ENCODE measurements at places on chromosomes 5 and 9. TPM values are rescaled to one million over a fixed set of nuclear protein-coding genes. Genes with fewer than 3 reads are reported as not detected.

DNA sequence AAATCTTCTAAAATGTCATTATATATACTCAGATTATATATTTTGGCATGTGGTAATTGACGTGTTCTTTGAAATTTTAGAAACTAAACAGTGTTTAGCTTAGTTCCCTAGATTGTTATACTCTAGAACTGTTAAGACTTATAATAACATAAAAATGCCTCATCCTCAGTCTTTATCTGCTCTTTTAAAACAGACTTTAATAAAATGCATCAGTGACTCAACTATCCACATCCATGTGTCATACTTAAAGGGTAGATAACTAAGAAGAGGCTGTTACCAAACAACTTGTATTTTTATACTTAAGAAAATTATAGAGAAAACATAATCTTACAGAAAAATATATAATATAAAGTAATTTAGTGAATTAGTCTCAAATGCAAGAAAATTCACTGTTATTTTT is 15.2 kb downstream of the NFIL3 start:
- DNase-seq = no peak

GRCh38 chr5:82924226-82925060 is 152.8 kb downstream of the TMEM167A start:
- DNase-seq = no peak

DNA sequence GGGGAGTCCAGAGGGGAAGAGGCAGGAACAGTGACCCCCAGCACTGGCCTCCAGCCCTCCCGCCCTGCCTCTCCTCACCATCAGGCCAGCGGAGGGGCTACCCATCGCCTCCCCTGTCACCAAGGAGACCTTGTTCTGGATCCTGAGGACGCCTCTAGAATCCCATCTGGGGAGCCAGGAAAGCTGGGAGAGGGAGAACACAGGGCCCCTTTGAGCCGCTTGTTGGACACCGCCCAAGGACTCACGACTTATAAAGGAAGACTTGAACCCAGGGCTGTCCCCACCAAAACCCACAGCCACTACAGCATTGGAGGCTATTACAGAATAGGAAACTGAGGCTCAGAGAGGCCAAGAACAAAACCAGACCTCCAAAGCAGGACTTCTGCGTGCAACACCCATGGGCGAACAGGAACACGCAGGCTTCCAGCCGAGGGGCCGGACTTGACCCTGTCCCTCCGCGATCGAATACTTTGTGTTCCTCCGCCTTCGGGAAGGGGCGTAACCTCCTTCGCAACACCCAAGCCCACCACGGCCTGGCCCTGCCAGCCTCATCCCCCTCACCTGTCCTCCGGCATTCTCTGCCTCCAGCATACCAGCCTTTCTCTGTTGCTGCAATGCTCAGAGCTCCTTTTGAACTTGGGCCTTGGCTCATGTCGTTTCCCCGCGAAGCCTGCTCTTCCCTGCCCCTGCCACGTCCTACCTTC is 54.2 kb downstream of the C9orf50 start:
- no peak for DNase-seq

DNA sequence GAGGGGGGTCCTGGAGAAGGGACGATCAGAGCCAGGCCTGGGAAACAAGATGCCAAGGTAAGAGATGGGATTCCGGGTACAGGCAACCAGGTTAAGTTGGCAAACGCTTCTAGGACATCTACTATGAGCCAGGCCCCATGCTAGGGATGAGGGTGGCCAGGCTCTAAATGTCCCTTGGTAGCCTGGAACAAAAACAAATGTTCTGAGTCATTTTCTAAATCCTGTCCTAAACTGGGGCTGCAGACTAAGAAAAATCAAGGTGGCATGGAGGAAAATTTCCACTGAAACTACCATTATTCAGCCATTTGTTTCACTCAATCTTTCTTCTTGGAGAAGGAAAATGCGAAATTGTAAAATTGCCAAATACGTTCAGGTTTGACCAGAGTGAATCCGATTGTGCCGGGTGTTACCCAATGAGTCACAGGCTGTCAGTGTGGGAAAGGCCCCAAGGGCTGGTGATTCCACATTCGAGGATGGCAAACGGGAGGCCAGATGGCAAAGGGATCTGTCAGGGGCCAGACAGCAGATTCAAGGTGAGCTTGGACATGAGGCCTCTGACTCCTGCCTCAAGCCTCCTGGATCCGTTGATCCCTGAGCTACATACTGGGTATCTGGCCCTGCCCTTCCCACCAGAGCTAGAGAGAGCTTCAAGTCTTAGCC is 57.6 kb downstream of the PAX5 start:
- DNase-seq = no peak

- no peak for DNase-seq
Observed at GRCh38 chr9:34027845-34028574, 20.7 kb downstream of the UBAP2 start.

DNA sequence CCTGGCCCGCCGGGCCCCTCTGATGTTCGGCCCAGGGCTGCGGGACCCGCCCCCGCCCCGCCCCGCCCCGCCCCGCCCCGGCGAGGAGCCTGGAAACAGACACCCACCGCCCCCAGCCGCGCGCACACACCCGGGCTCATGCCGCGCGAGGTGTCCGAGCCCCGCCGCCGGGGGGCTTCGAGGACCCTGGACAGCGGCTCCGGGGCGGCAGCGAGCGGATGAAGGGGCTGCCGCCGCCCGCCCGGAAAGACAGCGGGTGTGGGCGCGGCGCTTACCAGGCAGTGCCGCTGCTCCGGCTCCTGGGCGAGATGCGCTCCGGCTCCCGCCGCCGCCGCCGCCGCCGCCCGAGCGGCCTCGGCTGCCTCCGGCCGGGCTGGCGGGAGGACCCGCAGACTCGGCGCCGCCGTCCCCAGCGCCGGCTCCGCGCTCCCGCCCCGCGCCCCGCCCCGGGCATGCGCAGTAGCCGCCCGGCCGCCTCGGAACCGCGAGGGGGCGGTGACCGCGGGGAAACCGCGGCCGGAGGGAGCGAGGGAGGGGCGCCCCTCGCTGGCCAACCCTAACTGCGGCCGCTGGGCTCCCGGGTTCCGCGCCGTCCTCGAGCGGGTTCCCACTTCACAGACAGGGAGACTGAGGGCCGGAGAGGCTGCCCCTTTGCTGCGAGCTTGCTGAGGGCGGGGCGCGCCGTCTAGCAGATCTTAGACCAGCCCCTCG is at the start of gene GPRIN1:
Gene GPRIN1, minus strand, starts transcription at position 433 of the 711 bp plus-strand sequence. CDS start 10,322 bp downstream, outside the sequence.
- peak; percentile 83 for DNase-seq

Gene FOXD1
- total RNA-seq = 0.73 TPM

Gene WDR36
- total RNA-seq = 41.8 TPM

Gene ARL14EPL
- not detected for total RNA-seq

Measured in H1 (cell line).